ENCODE measurements at places on chromosomes 2 and 18.

DNA sequence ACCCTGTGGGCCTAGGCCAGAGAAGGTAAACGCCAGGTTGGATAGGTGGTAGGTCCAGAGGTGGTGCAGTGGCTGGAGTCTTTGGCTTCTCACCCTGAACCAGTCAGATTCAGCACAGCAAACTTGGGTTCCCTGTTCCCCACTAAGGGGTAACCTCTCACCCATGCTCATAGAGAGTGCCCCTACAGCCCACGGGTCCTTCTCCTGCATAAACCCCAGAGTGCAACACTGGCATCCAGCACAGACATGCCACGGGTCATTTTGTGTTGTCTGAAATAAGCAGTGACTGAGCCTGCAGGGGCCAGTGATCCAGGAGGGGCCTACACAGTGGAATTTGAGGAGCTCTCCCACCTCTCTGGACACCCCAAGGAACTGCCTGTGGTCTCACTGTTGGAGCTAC is 40.5 kb upstream of the ATP6V1B1 start:
- no peak for DNase-seq

DNA sequence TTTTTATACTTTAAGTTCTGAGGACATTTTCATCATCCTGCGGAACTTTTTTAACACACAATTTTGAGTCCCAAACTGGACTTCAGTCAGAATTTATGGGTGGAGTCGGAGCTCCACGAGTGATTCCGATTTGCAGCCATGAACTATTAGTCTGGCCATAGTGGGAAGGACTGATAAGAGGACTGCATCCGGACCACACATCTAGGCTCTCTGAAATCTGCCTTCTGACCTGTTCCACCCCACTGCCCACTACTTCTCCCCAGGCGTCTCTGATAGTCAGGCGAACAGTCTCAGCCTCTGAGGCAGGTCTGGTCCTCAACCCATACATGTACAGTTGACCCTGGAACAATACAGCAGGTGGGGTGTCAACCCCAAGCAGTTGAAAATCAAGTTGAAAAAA is 5.2 kb downstream of the MRPL35 start:
- DNase-seq = no peak

- no peak for DNase-seq
Measured at GRCh38 chr18:63457977-63458376, 18.8 kb upstream of the SERPINB5 start.

DNA sequence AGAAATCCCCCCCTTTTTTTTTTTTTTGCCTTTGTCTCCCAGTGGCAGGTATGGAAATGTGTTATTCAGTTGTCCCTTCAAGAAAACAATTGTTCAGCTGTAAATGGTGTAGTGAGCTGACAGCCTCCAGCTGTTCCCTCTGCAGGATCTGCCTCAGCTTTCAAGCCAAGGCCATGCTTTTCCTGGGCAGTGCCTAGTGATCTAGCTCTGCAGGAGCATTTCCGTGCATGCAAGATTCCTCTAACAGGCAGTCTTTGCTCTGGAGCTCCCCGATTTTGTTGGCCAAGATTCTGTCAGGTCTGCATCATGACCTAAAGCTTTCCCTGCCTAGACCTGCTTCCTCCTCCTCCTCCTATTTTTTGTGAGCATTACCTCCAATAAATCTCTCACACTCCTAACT is 300.7 kb upstream of the UBE2E3 start:
- no peak for DNase-seq

- DNase-seq = peak; percentile 30
Measured at GRCh38 chr2:168336786-168337388, 89.5 kb upstream of the STK39 start.

DNA sequence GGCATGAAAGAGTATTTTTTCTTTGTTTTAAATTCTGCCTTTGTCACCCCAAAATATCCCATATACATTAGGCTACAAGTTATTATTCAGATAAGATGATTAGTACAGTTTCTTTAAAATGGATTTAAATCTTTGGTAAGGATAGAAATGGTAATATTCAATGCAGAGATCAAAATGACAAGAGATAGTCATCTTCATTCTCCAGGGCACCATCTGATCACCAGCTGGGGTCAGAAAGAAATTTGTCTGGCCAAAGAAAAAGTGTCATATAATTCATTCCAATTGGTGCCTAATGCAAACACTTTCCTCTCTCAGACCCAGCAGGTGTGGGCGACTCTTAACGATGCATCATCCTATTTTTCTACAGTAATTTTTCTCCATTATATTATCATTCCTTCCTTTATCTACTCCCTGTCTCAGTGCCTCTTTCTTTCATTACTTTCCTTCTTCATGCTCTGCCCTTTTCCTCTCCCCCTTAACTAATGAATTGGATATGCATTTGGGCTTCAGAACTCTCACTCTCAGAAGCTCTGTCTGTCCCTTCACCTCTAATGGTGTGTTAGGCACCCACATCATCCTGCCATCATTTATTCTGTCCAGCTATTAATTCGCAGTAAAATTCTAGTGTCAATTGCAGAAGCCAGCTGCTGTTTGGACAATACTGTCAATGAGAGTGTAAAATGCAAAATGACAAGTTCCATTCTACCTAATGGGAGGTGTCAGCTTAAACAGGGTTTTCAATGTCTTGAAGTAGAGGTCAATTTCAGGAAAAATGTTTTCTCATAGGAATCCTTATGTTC is 570.5 kb downstream of the TDRD15 start:
- no peak for DNase-seq

DNA sequence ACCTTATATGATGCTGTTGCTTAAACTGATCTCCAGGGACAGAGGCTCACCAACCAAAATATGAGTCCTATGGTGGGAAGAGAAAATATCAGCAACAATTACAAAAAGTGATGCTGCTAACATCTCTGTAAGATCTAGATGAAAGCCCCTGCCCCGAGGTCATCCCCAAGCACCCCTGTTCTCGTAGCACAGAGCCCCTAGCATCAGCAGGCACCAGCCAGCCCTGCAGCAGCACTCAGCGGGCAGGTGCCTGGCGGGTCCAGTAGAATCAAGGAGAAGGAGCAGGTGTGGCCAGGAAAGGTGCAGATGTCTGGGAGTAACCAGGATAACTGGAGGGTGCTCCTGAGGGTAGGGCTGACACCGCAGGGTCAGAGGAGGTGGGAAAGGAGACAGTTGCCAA is 474.2 kb upstream of the MYT1L start:
- DNase-seq = no peak

DNA sequence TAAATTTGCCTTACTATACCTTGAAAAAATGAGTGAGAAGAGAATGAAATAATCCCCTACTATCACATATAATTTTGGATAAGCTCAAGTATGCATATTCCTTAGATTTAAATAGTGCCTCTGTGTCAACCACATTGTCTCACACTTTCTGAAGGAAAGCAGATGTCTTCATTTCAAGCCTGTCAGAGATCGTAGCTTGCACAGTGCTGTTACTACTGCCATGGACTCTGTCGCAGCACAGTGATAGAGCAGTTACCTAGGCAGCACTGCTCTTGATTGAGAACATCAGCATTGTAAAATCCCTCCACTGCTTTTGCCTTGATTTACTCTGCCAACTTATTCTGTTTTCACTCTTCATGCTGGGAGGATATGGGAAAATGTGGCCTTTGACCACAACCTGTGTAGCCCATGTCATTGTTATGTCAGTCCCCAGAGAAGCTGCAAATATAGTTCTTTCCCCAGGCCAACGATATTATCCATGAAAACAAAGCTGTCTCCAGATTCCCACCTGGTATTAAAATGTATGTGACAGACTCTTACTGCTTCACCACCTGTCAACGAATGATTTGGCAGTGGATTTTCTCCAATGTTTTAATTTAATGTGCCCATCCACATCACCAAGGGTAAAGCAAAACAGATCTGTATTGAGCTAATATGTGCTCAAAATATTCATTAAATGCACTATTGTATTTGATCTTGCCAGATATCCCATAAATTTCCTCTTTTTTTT is 675.7 kb downstream of the METTL4 start:
- no peak for DNase-seq
